ENCODE measurements at places on chromosomes 7 and 10. TPM values are rescaled to one million over a fixed set of nuclear protein-coding genes. Genes with fewer than 3 reads are reported as not detected.

The CALML3 gene
- total RNA-seq: not detected

The MEST gene
- 3.1 TPM for total RNA-seq

The HOXA10 gene
- 3.7 TPM for total RNA-seq

The ERLIN1 gene
- total RNA-seq: 62.6 TPM

The TECTB gene
- total RNA-seq: not detected

The LRGUK gene
- 0.05 TPM for total RNA-seq

The UCMA gene
- not detected for total RNA-seq

The GPR26 gene
- total RNA-seq: not detected
